ENCODE measurements at places on chromosomes 16 and 17.
A peak's percentile ranks its signal among the peaks of the same experiment; 100 is the strongest.

DNA sequence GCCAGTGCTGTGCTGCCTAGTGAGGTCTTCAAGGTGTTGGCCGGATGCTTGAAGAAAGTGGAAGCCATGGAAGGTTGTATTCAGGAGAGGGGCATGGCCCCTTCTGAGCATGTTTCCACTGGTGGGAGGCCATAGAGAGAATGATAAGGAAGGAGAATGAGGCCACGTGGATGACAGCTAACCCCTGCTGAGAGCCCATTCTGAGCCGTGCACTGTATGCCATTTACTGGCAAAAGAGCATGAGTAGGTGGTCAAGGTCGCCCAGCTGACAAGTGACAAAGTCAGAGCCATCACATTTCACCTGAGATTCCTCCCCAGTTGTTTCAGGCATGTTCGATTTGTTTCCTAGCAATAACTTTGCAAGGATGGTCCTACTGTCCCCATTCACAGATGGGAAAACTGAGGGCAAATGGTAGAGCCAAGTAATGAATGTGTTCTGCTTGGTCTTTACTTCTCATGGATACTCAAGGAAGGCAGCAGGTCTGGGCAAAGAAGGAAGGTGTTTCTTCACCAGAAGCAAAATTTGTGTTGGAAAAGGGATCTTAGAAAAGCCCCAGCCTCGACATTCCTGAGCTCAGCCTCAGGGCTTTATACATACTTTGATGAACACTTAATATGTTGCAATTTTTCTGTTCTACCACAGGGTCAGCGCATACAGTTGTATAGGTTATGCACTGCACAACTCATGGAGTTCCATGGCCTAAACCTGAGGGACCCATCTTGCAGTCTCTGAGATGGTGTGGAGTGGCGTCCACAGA is 10.5 kb upstream of the NKD1 start:
- DNase-seq = no peak

DNA sequence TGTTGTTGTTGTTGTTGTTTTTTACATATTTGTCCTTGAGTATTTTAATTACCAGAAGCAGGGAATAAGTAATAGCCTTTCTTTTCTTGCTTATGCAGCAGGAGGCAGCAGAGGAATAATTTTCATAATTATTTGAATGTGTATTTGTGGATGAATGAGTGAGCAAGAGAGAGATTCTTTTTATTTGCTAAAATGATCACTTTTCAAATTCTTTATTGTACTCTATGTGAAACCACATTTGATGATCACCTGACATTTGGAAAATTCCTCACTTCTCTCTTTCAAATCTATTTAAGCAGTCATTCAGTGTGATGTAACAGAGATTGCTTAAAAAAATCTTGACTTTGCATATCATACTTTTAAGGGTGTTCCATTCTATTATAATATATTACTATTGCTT is 223.6 kb downstream of the BCAS3 start:
- no peak for DNase-seq

GRCh38 chr17:16491703-16492612 is at the start of gene LRRC75A:
Gene LRRC75A, minus strand, starts transcription at chr17:16492193. Its CDS starts 203 bp downstream, at chr17:16491990.
- DNase-seq = peak; percentile 49

DNA sequence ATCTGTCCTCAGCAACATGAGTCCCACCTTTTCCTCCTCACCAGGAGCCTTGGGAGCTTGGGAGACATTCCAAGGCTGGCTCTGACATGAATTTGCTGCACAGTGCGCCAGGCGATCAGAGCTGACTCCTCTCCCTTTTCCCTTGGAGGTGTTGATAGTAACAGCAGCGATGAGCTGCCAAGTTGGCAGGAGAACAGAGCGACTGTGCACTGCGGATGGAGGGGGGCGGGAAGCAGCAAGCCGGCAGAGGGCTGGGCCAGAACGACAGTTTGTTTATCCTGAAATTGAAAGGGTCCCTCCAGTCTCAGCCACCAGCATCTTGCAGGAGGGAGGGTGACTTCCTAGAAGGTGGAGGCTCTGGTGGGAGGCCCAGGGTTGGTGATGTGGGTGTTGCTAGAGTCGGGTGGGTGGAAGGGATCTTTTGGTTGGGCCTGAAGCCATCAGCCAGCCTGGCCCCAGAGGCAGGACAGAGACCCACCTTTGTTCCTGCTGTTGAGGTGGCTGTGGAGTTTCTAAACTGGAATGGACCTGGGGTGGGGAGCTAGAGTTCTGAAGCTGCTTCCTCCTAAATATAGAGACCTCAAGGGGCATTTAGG is 22.5 kb upstream of the DYNLL2 start:
- no peak for DNase-seq

DNA sequence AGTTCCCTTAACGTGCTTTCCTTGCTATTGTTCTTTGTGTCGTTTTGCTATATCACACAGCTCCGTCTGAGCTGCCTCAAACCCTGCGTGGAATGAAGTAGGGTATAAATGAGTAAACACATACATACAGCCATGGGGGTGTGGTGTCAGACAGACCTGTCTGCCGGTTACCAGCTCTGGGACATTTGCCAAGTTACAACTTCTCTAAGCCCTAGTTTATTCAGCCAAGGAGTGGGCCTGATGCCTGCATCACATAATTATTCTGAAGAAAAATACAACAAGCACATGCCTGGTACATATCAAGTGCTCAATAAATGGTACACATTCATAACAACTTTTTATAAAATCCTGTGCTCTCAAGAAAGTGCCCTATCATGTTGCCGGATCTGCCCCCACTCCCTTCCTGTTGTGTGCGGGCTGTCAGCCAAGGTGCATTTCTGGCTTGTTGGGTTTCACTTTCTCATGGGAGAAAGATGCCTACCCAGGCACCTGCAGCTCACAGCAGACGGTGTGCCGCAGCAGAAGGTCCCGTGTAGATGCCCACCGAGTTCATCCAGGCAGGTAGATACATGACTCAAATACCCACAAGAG is 30.5 kb downstream of the SMPD3 start:
- DNase-seq = peak; percentile 90

DNA sequence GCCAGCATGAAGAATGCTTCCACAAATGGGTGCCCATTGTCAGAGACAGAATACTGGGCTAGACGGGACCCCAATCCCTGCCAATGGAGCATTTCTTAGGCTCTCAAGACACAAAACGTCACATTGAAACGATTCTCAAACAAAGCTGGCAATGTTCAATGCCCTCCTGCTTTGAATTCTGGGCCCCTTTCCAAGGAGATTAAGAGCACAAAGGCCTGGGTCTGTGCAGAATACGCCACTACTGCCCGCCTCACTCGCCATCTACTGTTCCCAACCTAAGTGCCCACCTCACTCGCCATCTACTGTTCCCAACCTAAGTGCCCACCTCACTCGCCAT is 9.7 kb downstream of the CFAP20 start:
- DNase-seq = no peak

DNA sequence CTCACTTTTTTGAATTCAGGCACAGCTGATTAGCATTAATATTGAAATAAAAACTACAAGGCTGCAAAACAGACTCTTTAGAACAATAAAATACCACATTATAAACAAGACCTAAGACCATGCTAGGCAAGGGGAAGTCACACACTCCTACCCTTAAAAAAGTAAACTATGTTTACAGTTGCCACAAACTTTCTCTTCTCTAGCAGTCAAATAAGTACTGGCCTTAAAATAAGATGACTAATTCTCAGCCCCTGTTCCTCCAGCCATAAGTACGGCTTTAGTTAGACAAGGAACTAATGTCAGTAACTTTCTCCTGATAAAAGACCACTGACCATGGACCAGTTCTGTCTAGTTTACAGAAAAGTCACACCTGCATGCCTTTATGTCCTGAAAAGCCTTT is 19.5 kb upstream of the CPHXL start:
- no peak for DNase-seq

DNA sequence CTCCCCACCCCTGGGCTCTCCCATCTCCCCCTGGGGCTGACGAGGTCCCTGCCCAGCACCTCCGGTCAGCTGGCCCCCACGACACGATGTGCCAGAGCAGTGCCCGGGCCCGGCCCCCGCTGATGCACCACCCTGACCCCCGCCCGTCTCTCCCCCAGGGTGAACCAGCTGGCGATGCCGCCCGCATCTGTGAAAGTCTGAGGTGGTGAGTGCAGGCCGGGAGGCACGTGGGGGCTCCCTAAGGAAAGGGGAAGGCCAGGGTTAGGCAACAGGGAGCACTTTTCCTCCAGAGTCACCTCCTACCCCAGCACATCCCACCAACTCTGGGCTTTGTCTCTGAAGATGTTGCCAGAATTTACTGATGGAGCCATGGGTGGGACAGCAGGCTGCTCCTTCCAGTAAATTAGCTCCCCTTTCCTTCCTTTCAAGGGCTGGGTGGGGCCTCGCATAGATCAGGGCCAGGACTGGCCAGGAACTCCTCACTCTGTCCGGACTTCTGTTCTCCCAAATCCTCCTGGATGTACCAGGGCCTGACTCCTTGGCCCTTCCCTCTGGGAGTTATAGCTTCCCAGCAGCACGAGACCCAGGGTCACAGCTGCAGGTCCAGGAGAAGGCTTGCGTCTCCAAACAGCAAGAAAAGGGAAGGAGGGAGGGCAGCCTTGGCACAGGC is 18.3 kb downstream of the MYBBP1A start:
- DNase-seq = no peak

GRCh38 chr16:59440-60059 is 5.9 kb downstream of the SNRNP25 start:
- no peak for DNase-seq

GRCh38 chr17:75980188-75981018 is 1.4 kb downstream of the TEN1 start:
- no peak for DNase-seq

DNA sequence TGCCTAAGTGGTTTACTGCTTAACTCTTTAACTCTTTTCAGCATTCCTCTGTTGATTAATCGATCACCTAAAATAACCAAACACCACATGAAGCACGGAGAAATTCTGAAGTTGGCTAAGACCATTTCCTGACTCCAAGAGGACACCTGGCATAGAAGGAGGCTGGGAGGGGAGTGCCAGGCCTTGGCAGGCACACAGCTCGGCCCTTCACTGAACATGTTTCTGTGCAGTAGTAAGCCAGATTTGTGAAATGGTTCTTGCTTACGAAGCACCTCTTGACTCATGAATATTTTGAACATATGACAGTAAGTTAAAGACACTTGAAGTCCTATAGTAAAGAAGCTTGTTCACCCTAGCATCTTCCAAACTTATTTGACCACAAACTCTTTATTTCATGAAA is 82.3 kb downstream of the FOXL1 start:
- no peak for DNase-seq

DNA sequence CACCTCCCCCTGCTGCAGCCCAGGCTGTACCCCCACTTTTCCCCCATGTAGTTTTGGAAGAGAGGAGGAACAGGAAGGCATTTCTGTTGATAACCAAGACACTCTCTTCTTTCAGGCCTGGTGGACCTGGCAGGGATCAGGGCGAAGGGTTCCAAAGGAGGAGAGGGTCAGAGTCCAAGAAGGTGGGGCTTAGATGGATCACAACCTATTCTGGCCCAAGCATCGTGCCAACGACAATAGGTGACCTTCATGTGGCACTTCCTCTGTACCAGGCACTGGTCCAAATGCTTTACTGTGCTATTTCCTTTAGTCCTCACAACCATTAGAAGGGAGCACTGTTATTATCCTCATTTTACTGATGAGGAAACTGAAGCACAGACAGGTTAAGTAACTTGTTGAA is 84.3 kb downstream of the TMEM132E start:
- DNase-seq = no peak

DNA sequence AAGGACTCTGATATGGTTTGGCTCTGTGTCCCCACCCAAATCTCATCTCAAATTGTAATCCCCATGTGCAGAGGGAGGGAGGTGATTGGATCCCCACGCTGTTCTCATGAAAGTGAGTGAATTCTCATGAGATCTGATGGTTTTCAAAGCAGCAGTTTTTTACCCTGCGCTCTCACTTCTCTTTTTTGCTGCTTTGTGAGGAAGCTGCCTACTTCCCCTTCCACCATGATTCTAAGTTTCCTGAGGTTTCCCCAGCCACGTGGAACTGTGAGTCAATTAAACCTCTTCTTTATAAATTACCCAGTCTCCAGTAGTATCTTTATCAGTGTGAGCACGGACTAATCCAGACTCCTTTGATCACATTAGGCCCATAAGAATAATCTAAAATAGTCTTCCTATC is 719.7 kb upstream of the CDH8 start:
- no peak for DNase-seq

DNA sequence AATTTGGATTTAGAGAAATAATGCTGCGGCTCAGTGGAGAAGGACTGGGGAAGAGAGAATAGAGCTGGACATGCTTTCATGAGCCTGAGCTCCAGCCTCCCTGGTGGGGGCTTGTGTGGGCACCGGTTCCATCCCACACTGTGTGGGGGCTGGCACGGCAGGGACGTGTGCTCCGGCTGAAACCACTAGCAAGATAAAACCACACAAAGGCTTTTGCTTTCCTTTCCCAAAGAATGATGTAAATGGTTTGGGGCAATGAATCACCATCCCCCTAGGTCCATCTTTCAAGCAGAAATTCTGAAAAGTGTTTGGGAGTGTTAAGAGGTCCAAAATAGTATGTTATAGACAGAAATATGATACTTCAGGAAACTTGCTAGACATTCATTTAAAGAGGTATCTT is 77.0 kb downstream of the CDH11 start:
- DNase-seq = no peak

DNA sequence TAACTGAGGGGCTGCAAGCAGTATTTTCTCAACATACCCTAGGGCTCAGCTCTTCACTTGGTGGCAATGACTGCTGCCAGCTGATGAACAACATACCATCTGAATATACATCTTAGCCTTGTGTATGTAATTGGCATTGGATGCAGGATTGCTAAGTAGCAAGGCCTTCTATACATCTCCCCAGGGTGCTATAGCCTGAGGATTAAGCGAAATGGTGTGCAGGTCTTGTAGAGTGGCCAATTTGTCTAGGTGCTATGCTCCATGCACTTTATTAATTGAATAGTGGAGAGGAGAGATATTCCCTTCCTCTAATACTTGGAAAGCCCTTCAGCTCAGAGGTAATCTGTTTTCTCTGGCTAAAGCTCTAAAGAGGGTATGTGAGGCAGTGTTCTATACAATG is 71.9 kb downstream of the KIF2B start:
- DNase-seq = no peak

DNA sequence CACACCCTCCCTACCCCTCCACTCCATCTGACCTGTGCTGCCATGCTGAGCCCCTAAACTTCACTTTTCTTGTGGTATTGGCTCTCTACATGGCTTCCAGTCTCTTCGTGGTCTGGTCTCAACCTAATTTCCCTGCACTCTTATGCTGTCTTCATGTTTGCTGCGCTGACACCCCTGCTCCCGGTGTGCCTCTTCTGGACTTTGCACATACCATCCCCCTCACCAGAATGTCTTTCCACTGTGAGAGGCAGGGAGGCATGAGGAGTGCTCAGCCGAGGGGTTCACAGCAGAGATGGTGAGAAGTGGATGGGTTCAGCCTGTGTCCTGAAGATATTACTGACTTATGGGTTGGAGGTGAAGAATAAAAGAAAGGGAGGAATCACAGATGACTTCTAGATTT is 2.5 kb downstream of the TNFSF12 start:
- DNase-seq = no peak

- no peak for DNase-seq
Observed at GRCh38 chr16:26909623-26910022, 157.1 kb upstream of the C16orf82 start.

- DNase-seq = no peak
Observed at GRCh38 chr17:32835291-32835761, 41.6 kb downstream of the MYO1D start.

GRCh38 chr17:35534576-35535093 is 2.8 kb downstream of the SLFN12L start:
- DNase-seq = no peak

- DNase-seq = no peak
Observed at GRCh38 chr17:50944902-50945720, 79.0 kb upstream of the TOB1 start.

GRCh38 chr16:89150090-89150835 is 21.3 kb upstream of the CDH15 start:
- DNase-seq = no peak

- no peak for DNase-seq
Observed at GRCh38 chr17:69407759-69408158, 6.7 kb upstream of the MAP2K6 start.
